ENCODE measurements at places on chromosomes 2 and 18.

DNA sequence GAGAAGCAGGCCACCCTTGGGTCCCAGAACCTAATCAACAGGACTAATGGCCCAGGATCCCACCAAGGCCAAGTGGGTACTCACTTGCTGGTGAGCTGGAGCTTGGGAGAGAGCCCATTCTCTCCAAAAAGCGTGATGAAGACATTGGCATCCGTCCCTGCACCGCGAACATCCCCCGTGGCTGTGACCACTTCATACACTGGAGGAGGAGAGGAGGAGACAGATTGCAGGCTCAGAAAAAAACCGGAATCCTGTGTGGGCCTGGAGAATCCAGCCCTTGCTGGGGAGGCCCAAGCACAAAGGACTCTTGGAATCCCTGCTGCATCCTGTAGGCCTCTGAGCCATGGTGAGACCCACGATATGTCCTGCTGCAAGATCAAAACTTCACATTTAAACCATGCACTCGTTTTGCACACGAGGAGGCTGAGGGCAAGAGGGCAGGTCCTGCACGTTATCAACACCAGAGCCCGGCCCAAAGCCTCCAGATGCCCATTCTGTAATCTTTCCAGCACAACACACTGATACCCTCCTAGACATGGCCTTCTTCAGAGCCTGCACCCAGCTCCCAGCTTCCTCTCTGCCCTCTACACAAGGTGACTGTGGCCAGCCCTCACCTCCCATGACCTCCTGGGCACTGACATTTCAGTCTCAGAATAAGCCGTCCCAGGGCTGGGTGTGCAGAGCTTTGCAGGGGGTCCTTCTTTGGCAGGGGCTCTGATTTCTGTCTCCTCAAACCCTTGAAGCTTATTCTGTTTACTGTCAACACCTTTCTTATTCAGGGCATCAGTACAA is 7.8 kb downstream of the LOXHD1 start:
- DNase-seq, result no peak

DNA sequence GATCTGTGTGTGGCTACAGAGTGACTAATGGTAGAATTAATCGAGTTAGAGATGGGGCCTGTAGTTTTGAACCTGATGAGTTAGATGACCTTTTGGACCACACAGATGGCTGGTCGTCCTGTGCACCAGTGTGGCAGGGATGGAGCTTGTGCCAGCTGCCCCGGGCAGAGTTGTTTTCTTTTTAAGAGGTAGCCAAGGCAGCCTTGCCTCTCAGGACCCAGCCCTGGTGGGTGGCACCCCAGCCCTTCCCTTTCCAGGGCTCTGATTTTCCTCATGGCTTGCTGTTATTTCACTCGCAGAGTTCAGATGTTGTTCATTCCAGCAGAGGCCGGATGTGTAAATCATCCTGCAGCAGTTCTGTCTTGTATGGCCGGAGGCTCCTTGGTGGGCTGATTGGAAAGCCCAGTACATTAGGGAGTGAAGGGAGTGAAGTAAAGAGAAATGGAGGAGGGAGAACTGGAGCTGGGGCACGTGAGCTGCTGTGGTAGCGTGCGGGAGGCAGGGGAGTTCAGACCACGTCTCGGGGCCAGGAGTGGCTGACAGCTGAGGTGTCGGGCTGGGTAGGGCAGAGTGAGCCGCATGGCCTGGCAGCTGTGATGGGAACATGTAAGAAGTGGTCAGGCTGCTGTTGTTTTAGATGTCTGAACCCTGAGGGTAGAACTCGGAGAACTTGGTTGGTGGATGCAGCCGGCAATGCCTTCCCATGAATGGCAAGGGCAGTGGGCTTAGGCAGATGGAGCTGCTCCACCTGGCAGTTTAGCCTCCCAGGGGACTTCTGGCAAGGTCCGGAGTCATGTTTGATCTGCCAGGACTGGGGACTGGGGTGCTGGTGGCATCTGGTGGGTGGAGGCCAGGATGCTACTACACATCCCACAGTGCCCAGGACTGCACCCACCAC is 28.8 kb downstream of the ASAP2 start:
- no peak for DNase-seq

- no peak for DNase-seq
These were observed 66.9 kb downstream of the OXER1 start for GRCh38 chr2:42696987-42697386.

DNA sequence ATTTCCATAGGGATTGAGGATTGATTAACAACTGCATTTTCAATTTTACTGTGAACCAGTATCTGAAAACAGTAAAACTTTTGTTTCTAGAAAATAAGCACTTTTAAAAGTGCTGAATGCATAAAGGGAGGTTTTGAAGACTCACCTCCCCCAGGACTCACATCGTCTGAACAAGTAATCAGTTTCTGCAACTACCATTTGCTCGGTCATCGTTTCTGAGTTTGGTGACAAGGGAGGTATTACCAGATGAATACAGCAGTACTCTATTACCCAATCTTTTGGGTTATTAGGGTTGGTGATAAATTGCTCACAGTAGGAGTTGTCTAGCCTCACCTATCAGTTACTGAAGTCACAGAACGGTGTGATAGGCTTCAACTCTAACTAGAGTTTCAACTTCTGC is 234.5 kb upstream of the FN1 start:
- DNase-seq, result no peak

All from stimulated activated CD4-positive, alpha-beta T cell treated with anti-CD3 and anti-CD28 coated beads, Interleukin-12 subunit alpha, Interleukin-12 subunit beta, amount 100 ng/mL, for 24 hours (primary cell).